ENCODE measurements at places on chromosomes 4 and X.

DNA sequence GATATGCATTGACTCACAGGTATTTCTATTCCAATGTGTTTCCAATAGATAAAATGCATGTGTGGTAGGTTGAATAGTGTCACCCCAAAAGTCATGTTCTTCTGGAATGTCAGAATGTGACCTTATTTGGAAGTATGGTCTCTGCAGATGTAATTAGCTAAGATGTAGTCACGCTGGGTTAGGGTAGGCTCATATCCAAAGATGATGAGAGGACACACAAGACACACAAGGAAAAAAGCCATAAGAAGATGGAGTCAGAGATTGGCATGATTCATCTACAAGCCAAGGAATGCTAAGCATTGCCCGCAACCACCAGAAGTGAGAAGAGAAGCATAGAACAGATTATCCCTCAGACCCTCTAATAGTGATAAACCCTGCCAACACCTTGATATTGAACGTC lies 17.5 kb downstream of the ZNF330 start:
- DNase-seq, result no peak

DNA sequence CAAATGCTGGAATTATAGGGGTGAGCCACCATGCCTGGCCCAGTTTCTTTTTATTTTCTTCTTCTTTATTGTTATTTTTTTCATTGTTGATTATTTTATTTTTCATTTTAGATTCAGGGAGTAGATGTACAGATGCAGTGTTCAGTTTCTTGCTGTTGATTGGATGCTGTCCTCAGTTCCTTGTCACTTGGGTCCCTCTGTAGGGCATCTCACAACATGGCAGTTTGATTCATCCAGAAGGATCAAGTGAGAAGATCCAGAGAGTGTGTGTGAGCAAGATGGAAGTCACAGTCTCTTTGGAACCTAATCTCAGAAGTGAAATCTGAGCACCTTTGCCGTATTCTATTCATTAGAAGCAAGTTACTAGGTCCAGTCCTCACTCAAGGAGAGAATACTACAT lies 20.9 kb downstream of the HMGB3 start:
- no peak for DNase-seq

- no peak for DNase-seq
These were observed 2.9 kb downstream of the TRIML2 start for GRCh38 chr4:188106454-188106853.

- peak; percentile 44 for DNase-seq
These were observed 26.6 kb downstream of the ZRSR2 start for GRCh38 chrX:15816886-15817285.

DNA sequence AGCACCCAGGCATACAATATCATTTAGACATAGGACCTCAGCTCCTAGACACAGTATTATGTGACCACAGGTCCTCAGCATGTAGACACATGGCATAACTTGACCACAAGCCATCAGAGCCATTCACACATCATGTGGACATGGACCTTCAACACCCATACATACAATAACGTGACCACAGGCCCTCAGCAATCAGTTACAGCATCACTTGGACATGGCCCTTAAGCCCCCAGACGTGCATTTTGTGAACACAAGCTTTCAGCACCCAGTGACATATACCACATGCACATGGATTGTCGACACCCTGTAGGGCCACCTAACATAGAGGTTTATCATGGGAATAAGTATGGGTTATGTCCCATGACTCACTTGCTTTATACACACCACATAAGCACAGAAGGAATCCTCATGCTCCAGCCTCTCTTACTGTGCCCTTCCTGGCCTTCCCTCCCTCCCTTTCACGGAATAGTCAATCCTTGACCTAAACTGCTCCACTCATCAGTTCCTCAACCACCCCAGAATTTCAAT lies 1.9 kb downstream of the TSPYL2 start:
- DNase-seq, result no peak

DNA sequence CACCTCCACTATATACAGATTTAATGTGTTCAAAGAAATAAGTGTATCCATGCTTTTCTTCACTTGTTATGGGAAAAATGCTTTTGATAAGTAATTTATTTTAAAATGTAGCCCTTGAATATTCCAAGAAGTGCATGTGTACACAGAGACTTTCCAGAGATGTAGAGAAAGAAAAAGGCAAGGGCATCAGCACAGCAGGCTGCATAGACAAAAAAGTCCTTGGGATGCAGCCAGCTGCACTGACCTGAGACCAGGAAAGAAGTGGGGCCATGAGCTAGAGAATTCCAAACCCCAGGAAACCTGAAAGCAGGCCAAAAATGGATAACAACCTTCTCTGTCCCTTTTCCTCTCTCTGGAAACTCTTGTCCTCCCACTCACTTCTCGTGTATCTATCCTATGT lies 51.6 kb upstream of the PRDM8 start:
- no peak for DNase-seq

Data from CD4-positive, alpha-beta T cell treated with Interleukin-15 for 1 hour (primary cell).